Renal cortical epithelial cell (primary cell): ENCODE measurements at places on chromosomes 11 and 22. TPM values are rescaled to one million over a fixed set of nuclear protein-coding genes. Genes with fewer than 3 reads are reported as not detected.

DNA sequence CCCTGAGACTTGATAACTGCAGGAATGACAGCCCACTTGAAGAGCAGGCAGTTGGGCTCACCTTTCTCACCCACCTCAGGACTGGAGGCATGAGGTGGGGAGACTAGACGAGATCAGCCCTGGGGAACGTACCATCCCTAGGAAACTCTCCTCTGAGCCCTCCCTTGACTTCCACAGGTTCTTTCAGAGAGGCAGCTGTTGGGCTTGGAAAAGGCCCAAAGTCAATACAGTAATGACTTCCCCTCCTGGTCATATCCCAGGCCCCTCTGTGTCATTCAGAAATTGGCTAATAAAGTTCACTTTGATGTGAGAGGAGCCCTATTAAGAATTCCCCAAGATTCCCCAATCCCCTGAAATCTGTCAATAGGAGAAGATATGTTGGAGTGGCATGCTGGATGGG, 5.8 kb upstream of the NECTIN1 start:
- no peak for DNase-seq

GRCh38 chr22:24077416-24077815, 66.3 kb downstream of the CABIN1 start:
- no peak for DNase-seq

GRCh38 chr11:9905960-9906791, 242.3 kb downstream of the SWAP70 start:
- peak; percentile 84 for DNase-seq

GRCh38 chr11:92789761-92790160, 179.7 kb upstream of the MTNR1B start:
- DNase-seq: peak; percentile 77

- DNase-seq: peak; percentile 24
These were observed 29.3 kb downstream of the LMO1 start for GRCh38 chr11:8234425-8234821.

DNA sequence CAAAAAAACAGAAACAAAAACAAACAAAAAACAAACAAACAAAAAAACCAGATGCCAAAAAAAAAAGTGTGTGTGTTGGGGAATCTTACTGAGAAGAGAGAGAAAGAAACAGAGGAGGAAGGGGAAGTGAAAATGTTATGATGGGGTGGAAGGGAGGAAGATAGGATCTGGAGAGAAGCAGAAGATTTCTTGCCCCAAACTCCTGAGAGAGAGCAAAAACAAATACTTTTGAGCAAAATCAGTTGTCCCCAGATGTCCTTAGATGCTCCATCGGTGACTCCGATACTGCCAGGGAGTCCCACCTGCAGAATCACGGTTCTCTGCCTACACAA, 19.9 kb upstream of the GRAMD1B start:
- DNase-seq: no peak

DNA sequence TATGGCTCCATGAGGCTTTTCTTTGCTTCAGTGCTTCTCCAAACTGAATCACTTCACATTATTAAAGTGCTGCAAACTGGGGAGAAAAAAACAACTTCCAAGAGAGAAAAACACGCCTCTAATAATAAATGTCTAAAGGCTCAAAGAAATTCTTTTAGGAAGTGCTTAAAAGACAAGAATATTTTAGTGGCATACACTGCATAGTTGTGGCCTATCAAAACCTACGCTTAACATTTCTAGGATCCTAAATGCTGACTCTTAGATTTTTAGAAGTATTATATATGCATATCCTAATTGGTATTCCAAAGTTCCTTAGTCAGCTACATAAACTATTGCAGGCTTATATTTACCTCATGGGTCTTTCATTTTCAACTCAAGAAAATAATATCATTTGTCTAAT, 879.0 kb upstream of the CCDC90B start:
- peak; percentile 13 for DNase-seq

DNA sequence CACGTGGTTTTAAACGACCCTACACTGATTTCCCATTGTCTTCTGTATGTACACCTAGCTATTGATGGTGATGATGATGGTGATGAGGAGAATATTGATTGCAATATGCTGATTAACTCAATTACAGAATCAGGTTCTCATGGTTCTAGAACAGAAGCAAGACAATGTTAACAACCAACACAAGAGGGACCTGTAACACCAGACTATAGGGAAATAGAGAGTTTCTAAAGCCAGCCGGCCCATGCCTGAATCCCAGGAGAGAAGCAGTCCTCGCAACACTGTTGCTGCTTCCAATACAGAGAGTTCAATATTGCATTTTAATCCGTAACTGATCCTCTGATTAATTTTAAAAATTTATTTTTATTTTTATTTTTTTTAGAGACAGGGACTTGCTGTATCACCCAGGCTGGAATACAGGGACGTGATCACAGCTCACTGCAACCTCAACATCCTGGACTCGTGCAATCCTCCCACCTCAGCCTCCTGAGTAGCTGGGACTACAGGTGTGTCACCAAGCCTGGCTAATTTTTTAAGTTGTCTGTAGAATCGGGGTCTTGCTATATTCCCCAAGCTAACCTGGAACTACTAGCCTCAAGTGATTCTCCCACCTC, 22.2 kb upstream of the UBASH3B start:
- DNase-seq: peak; percentile 57

DNA sequence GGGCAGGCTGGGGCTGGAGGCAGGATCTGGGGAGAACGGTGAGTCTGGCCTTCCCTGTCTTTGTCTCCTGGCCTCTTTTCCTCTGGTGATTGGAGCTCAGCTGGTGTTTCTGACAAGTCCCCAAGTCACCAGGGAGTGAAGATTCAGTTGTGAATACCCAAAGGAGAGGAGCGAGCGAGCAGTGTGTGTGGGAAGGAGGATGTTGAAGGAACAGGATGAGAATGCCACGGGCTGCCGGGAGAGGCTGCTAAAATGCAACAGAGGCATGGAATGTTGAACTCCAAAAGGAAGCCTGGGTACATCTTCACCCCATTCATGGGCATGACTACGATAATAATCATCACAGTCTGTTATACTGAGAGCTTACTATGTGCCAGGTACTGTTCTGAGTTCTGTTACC, 163.3 kb downstream of the CEP164 start:
- no peak for DNase-seq

DNA sequence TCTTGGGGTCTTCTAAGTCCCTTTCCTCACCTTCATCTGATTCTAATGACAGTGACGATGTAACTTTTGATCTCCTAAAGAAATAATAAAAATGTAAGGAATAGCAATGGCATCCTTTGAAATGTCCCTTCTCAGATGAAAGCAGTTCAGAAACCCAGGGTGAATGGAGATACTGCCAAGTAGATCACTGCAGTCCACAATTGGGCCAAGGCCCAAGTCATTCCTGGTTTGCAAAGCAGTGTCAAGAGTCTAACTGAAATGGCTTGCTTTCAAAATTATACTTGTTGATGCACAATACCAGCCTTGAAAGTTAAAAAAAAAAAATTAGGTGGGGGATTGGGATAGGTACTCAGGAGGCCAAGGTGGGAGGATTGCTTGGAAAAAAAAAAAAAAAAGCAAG, 20.4 kb downstream of the ASCC2 start:
- DNase-seq: no peak

- DNase-seq: no peak
These were observed 1.4 kb upstream of the SERPINH1 start for GRCh38 chr11:75560644-75561043.

DNA sequence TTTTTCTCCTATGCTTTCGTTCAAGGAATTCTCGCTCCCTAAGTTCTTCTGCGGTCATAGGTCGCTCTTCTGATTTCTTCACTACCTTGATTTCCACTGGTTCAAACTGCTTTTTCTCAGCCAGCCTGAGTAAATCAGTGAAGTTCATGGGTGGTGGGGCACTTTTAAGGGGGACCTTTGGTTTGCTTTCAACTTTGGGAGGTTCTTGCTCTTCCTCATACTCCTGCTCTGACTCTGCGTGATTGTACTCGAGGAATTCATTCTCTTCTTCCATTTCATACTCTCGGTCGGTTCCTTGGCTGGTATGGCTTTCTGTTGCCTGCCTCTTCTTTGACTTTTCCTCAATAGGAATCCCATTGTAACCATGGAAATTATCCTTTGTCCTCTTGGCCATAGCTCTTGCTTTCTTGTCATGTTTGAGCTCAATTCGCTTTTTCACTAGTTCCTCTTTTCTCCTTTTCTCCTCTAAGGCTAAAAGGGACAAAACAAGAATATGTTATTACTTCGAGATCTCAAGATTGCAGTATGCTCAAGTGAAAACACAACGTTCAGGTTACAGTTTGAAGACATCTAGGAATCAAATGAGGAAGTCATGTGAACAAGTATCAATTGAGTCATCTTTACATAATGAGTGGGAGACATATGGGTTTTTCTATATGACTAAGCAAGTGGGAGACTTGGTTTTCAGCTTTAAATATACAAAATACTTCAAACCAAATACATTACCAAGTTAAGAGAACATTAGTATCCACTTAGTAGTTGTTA, 16.2 kb downstream of the MISFA start:
- DNase-seq: no peak

GRCh38 chr22:26883393-26883792, 226.0 kb downstream of the MIAT start:
- DNase-seq: peak; percentile 30

- no peak for DNase-seq
These were observed 158.2 kb downstream of the TTC28 start for GRCh38 chr22:28521451-28521850.

DNA sequence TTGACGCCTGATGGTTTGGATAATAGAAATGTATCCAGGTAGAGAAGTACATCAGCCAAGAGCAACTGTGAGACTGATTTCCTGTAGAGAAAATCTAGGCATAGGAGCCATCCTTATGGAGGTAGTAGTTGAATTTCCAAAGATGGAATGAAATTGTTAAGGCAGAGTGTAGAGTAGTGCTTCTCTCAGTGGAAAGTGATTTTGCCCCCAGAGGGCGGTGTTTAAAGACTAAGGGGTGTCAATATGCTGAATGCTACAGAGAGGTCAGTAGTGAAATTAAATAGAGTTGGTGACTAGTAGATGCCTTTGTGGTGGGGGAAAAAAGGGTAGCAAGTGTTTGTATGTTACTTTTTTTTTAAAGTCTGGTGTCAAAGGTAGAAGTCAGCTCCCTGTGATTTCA, 54.5 kb downstream of the TRIM44 start:
- no peak for DNase-seq

DNA sequence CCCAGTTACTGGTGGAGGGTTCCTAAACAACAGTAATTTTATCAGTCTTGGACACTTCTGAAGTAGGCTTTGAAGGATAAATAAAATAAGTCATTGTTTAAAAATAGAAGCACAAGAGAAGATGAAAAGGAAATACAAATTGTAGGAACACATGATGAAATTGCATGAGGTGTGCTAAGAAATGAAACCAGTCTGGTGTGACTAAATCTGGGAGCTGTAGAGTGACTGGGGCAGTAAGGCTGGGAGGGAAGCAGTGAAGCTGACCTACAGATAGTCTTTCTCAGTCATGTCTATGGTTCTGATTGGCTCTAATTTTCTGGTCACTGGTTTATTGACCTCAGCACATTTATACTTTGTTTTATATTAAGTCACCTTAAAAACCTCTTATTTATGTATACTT, 139.1 kb downstream of the SLC17A6 start:
- peak; percentile 33 for DNase-seq

DNA sequence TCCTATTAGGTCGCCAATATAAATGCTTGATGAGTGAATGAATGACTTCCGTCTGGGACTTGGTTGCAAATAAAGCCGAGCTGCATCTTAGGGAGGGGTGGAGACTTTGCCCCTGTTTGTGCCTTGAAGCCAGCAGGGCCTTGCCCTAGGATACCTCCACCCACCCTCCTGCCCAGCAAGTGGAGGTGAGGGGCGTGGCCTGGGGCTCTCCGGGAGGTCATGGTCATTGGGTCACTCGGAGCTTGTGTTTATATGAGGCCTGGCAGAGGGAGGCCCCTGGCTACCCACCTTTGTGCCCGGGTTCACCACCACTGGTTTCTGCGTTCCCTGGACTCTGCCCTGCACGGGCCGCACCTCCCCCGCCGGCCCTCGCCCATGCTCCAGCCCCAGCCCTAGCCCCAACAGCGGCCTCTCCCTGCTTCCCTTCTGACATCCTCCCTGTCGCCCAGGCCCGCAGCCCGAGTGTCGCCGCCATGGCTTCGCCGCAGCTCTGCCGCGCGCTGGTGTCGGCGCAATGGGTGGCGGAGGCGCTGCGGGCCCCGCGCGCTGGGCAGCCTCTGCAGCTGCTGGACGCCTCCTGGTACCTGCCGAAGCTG, 4.3 kb downstream of the MPST start:
- DNase-seq: no peak

GRCh38 chr11:107741044-107741823, 29.4 kb upstream of the SLN start:
- peak; percentile 40 for DNase-seq

- no peak for DNase-seq
These were observed 2209.7 kb downstream of the LRRC4C start for GRCh38 chr11:39249566-39250365.

DNA sequence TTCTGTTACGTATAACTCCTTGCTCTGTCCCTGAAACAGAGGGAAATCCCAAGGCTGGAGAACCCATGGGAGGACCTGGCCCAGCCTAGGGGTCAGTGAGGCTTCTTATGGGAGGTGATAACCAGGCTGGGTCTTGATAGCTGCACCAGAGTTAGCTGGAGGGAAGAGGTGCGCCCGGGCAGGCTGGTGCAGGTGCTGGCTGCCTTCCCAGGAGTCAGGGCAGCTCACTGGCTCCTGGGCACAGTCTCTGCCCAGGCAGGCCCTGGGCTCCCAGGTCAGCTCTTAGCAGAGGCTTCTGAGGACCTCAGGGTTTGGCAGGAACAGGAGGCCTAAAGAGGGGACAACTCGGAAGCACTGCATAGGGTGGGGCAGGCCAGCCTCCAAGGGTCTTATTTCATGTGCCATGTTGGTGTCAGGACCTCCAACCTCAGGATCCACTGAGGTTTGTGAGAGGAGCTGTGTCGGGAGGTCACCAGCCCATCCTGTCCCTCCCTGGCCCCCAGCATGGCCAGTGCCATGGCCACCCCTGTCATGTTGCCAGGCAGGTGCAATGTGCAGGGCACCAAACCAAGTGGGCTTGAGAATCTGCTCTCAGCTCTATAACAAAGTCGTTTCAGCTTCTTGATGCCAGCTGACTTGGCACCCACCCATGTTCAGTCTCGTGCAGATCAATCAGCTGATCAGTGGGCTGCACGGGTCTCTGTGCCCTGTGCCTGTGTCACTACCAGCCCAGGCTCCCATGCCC, 20.5 kb upstream of the CELSR1 start:
- no peak for DNase-seq

- no peak for DNase-seq
These were observed 15.5 kb upstream of the ZBTB44 start for GRCh38 chr11:130330101-130330684.

- peak; percentile 28 for DNase-seq
These were observed 1169.3 kb downstream of the LRRC4C start for GRCh38 chr11:40290171-40290631.

MRGPRF gene
- total RNA-seq: 0.10 TPM in 1 of 2 replicates, not detected in the other

OR10AG1 gene
- not detected in 2 replicates for total RNA-seq

OR10A2 gene
- not detected in 2 replicates for total RNA-seq

CPT1B gene
- total RNA-seq: 4.0 and 14.6 TPM in 2 replicates

F2 gene
- total RNA-seq: 1.1 TPM in 1 of 2 replicates, not detected in the other

SMIM38 gene
- 0.05 TPM in 1 of 2 replicates, not detected in the other for total RNA-seq

MYO7A gene
- total RNA-seq: 0.35 and 1.2 TPM in 2 replicates

STK33 gene
- 15.3 and 24.2 TPM in 2 replicates for total RNA-seq

LGR4 gene
- total RNA-seq: 86.7 and 151 TPM in 2 replicates

RGL4 gene
- not detected in 2 replicates for total RNA-seq
